ENCODE measurements at places on chromosomes 1 and 21.

GRCh38 chr1:183315991-183316758, 102.0 kb downstream of the NMNAT2 start:
- DNase-seq: peak; percentile 19
- no peaks in the 10 kb centered on the region for H3K27me3 ChIP-seq
- no peaks in the 10 kb centered on the region for H3K36me3 ChIP-seq
- no peak overlapping the region for H3K4me3 ChIP-seq

DNA sequence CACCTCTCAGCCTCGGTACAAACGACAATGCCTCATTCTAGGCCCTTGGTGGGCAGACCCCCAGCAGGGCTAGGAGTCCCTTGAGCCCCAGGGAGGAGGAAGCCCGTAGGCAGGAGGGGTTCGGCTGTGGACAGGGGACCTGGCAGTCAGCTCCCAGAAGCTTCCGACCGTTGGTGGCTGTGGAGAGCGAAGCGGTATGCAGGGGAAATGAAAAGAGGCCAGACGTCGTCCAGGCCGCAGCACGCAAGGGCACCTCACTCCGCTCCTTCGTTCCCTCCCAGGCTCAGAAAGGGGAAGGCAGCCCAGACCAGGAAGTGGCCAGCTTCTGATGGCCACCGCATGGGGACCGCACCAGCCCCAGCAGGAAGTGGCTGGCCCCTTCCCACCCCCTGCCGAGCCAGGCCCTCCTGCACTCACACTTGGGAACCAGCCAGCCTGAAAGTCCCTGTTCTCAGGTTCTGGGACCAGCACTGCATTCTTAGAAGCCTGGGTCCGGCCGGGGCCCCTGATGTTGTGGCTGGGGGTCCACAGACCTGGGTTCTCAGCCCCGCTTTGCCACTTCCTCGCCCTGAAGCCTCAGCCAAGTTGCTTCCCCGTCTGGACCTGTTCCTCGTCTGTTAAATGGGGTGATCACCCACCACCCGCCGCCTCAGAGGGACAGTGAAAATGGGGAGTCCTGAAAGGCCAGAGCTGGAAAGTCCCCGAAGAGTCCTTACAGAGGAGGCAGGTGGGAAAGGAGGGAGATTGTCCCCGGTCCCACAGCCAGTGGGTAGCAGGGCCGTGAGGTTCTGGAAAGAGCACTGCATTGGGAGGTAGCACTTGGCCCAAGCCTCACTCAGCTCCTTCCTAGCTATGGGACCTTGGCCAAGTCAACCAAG, 104.0 kb upstream of the RUNX3 start:
- no peaks in the 10 kb centered on the region for H3K4me1 ChIP-seq
- H3K27me3 ChIP-seq: peaks cover 7% of the 10 kb centered on the region
- peak; percentile 24 for DNase-seq
- H3K4me3 ChIP-seq: no peak overlapping the region

DNA sequence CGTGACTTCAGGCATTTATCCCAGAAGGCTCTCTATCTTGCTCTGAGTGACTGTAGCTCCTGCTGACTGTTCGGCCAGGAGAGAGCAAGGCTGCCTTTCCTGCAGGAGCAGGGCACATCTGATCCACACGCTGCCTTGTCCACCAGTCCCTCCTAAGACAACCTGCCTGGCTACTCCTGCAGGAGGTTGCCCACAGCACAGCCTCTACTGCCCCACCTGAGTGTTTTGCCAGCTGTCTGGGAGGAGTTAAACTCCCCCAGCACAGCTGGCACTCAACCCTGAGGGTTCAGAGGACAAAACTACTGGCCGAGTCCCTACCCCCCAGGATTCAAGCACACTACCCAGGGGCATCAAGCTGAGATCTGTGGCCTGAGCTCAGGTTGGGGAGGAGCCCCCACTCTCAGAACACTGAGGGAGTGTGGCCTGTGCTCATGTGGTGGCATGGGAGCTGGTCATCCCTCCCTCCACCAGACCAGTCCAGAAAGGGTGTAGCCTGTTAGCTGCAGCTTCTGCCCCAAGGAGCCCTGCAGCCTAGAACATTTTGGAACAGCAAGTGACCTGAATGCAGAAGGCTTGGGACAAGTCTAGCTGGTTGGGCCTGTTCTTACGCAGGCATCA, 237.3 kb downstream of the SLC44A5 start:
- H3K36me3 ChIP-seq: no peaks in the 10 kb centered on the region
- H3K4me1 ChIP-seq: no peaks in the 10 kb centered on the region
- H3K4me3 ChIP-seq: no peak overlapping the region
- no peak for DNase-seq
- H3K27me3 ChIP-seq: no peaks in the 10 kb centered on the region

DNA sequence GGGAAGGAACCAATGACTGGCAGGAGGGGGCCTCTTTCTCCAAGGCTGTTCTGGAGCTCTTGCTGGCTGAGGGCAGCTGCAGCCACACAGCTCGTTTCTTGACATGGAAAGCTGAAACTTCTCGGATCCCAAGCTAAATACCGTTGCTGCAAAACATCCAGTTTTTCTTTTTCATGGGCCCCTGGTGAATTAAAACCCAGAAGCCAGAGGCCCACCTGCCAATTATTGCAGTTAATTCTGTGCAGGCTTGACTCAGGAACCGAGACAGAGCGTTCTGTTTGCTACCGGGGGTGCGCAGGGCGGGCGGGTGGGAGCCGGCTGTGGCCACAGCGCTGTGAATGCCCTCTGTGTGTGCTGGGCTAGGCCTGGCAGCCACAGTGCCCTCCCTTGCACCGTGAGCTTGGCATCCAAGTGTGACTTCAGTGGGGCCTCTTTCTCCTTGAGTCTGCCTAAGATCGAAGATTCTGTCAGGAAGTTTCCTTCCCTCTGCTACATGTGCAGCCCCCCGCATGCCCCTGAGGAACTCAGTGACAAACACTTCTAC, 19.9 kb upstream of the KCNE2 start:
- H3K4me3 ChIP-seq: no peak overlapping the region
- no peak for DNase-seq
- H3K27me3 ChIP-seq: no peaks in the 10 kb centered on the region
- peaks cover 6% of the 10 kb centered on the region for H3K4me1 ChIP-seq
- no peaks in the 10 kb centered on the region for H3K36me3 ChIP-seq
- no peak overlapping the region for H3K27ac ChIP-seq

DNA sequence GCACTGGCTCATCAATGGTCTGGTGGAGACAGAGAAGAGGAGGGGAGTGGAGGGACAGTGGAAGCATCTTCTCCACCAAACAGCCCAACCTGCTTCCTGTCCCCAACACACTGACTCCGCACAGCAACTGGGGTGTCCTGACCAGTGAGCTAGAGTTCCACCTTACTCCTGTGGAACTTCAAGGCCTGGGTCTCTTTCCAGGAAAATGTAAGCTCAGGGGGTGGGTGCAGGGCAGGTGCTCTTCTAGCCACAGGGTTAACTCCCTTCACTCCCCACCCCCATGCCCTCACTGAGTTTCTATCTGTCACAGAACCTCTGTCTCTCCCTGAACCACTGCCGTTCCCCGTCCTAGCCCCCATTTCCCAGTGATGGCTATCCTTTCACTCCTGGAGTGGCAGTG, 876 bp downstream of the MOB3C start:
- peak overlapping the region; percentile 57 for H3K4me3 ChIP-seq
- no peaks in the 10 kb centered on the region for H3K27me3 ChIP-seq
- no peak for DNase-seq
- H3K4me1 ChIP-seq: peaks cover 25% of the 10 kb centered on the region
- peaks cover 25% of the 10 kb centered on the region for H3K36me3 ChIP-seq

GRCh38 chr1:234743791-234744611, 134.0 kb upstream of the IRF2BP2 start:
- no peaks in the 10 kb centered on the region for H3K27me3 ChIP-seq
- DNase-seq: no peak
- H3K4me3 ChIP-seq: peak overlapping the region; percentile 28
- H3K4me1 ChIP-seq: peaks cover 8% of the 10 kb centered on the region
- H3K36me3 ChIP-seq: no peaks in the 10 kb centered on the region

DNA sequence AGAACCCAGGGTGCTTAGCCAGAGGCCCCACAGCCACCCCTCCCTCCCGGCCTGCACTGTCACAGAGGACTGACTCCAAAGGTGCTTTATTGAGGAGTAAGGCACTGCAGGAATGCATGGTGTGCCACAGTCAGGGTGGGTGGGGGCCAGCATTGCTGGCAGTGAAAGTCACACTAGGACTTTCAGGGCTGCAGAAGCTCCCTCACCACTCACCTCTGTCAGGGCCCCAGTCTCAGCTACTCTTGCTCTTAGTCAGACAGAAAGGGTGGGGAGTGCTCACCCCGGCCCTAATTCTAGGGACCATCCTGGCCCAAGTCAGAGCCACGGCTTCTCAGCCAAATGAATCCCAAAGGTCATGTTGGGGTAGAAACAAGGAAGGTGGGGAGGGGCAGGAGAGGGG, 19.4 kb downstream of the KNCN start:
- no peak for DNase-seq
- H3K4me3 ChIP-seq: no peak overlapping the region
- H3K27ac ChIP-seq: no peak overlapping the region
- no peaks in the 10 kb centered on the region for H3K4me1 ChIP-seq

GRCh38 chr1:47390843-47391242, 25.2 kb upstream of the FOXE3 start:
- peaks cover 14% of the 10 kb centered on the region for H3K27me3 ChIP-seq
- no peak overlapping the region for H3K27ac ChIP-seq
- H3K36me3 ChIP-seq: no peaks in the 10 kb centered on the region
- DNase-seq: no peak
- H3K4me3 ChIP-seq: no peak overlapping the region

- no peak for DNase-seq
- no peak overlapping the region for H3K27ac ChIP-seq
- no peak overlapping the region for H3K4me3 ChIP-seq
These were observed 66.1 kb downstream of the TBX15 start for GRCh38 chr1:118921994-118922393.

DNA sequence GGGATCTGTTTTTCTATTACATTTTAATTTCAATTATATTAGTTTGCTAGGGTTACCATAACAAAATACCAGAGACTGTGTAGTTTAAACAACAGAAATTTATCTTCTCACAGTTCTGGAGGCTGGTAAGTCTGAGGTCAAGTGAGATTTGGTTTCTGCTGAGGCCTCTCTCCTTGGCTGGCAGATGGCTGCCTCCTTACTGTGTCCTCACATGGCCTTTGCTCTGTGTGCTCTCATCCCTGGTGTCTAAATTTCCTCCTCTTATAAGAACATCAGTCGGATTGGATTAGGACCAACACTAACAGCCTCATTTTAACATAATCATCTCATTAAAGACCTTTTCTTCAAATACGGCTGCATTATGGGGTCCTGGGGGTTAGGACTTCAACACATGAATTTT, 195.2 kb upstream of the CHODL start:
- no peaks in the 10 kb centered on the region for H3K36me3 ChIP-seq
- DNase-seq: no peak
- H3K4me3 ChIP-seq: no peak overlapping the region
- H3K27ac ChIP-seq: no peak overlapping the region
- no peaks in the 10 kb centered on the region for H3K4me1 ChIP-seq
- H3K27me3 ChIP-seq: no peaks in the 10 kb centered on the region

DNA sequence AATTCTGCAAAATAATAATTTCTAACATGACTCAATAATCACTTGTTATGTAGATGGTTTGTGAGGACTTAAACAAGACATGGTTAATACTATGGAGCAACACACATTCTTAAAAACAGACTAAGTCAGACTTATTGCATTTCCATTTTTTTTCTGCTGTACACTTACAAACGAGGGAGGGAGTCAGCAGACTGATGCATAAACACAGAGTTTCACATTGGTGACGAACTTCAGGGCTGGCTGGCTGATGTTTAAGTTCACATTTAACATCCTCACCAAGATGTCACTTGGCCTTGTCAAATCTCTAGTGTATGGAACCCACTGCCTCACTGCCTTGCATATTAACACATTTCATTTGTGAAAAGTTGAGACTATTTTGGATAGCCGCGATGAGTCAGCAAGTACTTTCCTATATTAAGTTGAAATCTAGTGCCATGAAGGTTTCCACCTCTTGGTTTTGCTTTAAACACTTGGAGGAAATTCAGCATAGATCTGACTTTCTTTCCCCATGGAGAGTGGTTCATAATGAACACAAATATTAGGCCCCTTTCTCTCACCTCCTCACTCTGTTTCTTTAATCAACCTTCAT, 337.5 kb upstream of the RUNX1 start:
- no peak overlapping the region for H3K4me3 ChIP-seq
- no peaks in the 10 kb centered on the region for H3K36me3 ChIP-seq

- no peak overlapping the region for H3K4me3 ChIP-seq
- no peaks in the 10 kb centered on the region for H3K36me3 ChIP-seq
- H3K27me3 ChIP-seq: no peaks in the 10 kb centered on the region
- no peak for DNase-seq
These were observed 789.0 kb downstream of the PLA2G4A start for GRCh38 chr1:187617776-187618175.

- H3K4me3 ChIP-seq: no peak overlapping the region
- DNase-seq: no peak
- H3K4me1 ChIP-seq: peaks cover 6% of the 10 kb centered on the region
- peaks cover 9% of the 10 kb centered on the region for H3K27me3 ChIP-seq
- H3K27ac ChIP-seq: no peak overlapping the region
These were observed 336.0 kb upstream of the NR5A2 start for GRCh38 chr1:199691540-199691939.

GRCh38 chr1:15153842-15154479, 414 bp downstream of the TMEM51 start:
- H3K27ac ChIP-seq: peak overlapping the region; percentile 86
- H3K27me3 ChIP-seq: no peaks in the 10 kb centered on the region
- H3K4me3 ChIP-seq: peak overlapping the region; percentile 65
- peaks cover 55% of the 10 kb centered on the region for H3K4me1 ChIP-seq
- DNase-seq: peak; percentile 48
- H3K36me3 ChIP-seq: no peaks in the 10 kb centered on the region

GRCh38 chr1:201331166-201331565, 46.3 kb downstream of the TNNT2 start:
- H3K27me3 ChIP-seq: no peaks in the 10 kb centered on the region
- no peaks in the 10 kb centered on the region for H3K36me3 ChIP-seq
- no peak for DNase-seq
- H3K4me1 ChIP-seq: peaks cover 10% of the 10 kb centered on the region
- no peak overlapping the region for H3K4me3 ChIP-seq
- no peak overlapping the region for H3K27ac ChIP-seq

DNA sequence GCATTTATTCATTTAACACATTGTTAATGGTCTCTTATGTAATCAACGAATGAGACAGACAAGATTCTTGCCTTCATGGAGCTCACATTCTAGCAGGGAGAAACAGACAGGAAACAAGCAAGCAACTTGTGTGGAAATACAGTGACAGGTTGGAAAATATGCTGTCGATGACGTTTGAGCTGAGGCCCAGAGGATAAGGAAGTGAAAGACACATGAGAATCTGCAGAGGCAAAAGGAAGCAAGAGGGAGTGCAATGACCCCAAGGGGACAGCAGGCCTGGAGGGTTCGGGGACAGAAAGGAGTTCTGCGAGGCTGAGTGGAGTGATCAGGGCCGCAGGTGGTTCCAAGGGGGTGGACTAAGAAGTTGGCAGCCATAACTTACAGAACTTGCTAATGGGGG, 60.6 kb upstream of the AKT3 start:
- peaks cover 10% of the 10 kb centered on the region for H3K27me3 ChIP-seq
- no peaks in the 10 kb centered on the region for H3K4me1 ChIP-seq
- H3K27ac ChIP-seq: no peak overlapping the region
- H3K4me3 ChIP-seq: no peak overlapping the region
- no peak for DNase-seq
- H3K36me3 ChIP-seq: no peaks in the 10 kb centered on the region

GRCh38 chr1:221025956-221026355, 146.7 kb downstream of the HLX start:
- H3K36me3 ChIP-seq: no peaks in the 10 kb centered on the region
- DNase-seq: no peak
- no peaks in the 10 kb centered on the region for H3K27me3 ChIP-seq
- H3K4me3 ChIP-seq: no peak overlapping the region
- H3K27ac ChIP-seq: peak overlapping the region; percentile 31

- H3K36me3 ChIP-seq: no peaks in the 10 kb centered on the region
- no peaks in the 10 kb centered on the region for H3K4me1 ChIP-seq
- H3K4me3 ChIP-seq: no peak overlapping the region
- no peak for DNase-seq
- no peak overlapping the region for H3K27ac ChIP-seq
- H3K27me3 ChIP-seq: peaks cover 26% of the 10 kb centered on the region
These were observed 18.7 kb upstream of the FAM43B start for GRCh38 chr1:20533635-20534034.
